ENCODE measurements at places on chromosomes 6 and 20.

GRCh38 chr20:19304886-19305415, 92.5 kb downstream of the SLC24A3 start:
- DNase-seq, result no peak

- DNase-seq, result peak; percentile 72
Observed at GRCh38 chr6:26043384-26044139, 43.7 kb upstream of the HFE start.

- no peak for DNase-seq
Observed at GRCh38 chr20:10585308-10585707, 88.5 kb downstream of the JAG1 start.

DNA sequence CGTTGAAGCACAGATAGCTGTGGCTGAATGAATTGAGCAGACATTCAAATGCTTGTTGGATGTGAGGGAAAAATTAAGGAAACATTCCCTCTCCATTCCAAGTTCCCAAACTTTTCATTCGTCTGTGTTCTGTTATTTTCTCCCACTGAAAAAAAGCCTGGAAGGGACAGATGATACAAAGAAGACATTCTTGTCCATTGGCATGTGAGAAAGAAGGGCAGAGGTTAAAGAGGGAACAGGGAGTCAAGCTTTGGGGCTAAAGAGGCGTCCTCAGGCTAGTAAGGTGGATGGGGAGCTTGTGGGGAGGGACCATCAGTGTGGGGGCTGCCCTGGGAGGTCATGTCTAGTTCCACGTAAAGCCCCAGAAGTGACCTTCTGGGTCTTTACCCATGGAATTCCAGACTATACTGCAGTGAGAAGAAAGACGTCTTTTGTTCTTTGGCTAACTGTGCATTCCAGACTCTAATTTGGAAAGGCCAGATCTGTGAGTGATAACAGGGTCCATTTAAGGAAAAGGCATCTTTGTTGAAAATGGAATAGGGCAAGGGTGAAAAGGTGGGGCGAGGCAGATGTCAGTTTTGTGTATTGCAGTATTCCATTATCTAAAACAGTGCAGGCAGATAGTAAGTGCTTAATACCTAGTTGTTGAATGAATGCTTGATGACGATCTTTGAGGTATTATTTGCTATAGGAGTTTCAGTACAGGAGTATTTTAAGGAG, 117.5 kb downstream of the SOX4 start:
- DNase-seq, result no peak

DNA sequence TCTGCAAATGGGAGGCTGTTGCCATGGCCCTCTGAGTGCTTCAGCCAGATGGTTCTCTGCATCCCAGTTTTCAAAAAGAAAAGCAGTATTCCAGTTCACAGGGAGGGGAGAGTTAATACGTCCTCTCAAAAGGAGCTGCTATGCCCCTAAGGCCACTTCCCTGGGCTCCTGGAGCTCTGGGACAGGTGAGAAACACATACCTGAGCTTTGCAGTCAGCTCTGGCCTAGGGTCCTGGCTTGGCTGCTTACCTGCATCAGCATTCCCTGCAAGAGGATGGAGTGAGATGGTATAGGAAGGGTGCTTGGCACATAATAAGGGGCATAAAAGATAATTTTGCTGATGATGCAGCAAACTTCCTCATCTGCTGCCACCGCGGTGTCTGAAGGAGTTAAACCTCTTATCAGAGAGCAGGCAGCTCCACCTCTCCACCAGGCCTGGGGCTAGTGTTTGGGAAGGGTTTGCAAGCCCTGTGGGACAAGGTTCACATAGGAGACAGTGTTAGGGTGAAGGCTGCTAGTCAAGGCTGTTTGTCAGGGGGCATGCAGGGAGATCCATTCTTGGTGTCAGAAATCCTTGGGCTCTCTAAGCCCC, 62.7 kb downstream of the SLC24A3 start:
- DNase-seq, result no peak

GRCh38 chr6:62707156-62707555, 421.1 kb upstream of the KHDRBS2 start:
- no peak for DNase-seq

GRCh38 chr6:33248643-33248931, 23.1 kb downstream of the VPS52 start:
- no peak for DNase-seq

DNA sequence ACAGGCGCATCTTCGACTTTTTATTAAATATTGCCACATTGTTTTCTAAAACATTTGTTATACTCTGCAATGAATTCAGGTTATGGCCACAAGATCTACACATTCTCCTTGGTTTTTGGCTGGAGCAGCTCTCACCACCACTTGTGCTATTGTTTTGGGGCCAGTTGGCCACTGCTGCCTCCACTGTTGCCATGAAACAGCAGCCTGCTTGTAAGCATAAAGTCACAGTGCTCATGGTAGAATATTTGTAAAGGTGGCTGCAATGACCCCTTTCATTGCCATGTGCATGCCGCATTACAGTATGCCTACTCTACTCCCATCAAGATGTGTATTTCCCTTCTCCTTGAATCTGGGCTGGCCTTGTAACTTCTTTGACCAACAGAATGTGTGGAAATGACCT, 141.4 kb downstream of the SCML4 start:
- DNase-seq, result no peak

DNA sequence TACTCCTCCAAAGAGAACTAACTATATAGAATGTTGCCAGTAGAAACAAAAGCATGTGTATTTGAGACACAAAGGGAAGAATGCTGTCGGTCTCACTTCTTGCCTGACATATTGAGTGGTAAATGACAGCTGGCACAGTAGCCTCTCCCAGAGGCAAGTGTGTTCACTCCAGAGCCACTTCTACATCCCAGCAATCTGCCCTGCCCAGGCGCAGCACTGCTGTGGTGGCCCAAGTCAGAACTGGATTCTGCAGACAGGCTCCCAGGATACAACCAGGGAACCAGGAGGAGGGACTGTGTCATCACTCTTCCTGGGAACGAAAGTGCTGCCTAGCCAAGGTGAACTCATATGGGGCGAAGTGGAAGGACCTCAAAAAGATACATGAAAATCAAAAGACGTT, 103.2 kb upstream of the ARMC2 start:
- DNase-seq, result no peak

DNA sequence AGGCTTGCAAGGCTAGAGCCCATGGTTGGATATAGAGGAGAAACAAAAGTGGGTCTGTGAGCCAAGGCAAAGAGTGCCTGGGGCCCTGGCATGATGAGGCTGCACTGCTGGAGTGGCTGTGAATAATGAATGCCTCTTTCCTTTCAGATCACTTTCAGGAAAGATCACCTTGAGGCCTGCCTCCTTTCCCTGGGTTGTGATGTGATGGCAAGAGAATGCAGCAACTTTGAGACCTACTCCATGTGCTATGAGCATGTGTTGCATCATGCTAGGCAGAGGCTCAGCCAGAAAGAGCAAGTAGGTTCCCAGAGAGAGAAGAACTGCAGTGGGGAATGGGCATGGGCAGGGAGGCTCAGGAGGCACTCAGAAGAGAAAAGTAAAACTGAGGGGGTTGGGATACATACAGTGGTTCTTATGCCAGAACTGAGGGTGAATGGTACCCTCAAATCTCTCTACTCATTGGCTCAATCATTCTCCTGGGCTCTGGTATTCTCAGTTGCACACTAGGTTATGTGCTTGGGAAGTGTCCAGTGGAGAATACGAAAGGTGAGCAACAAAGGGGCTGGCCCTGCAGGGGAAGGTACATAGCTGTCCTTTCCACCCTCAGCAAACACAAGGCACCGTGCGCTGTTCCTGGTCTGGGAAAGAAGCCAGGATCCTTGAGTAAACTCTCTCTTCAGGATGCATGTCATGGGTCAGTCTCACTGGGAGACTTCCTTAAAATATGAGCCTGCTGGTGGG, 45.9 kb downstream of the CD164 start:
- no peak for DNase-seq

- DNase-seq, result no peak
Observed at GRCh38 chr6:139920027-139920775, 545.8 kb upstream of the CITED2 start.

Data from occipital lobe (tissue), 3 donors.